SW 1271 (cell line): ENCODE measurements at places on chromosomes 4 and X.

DNA sequence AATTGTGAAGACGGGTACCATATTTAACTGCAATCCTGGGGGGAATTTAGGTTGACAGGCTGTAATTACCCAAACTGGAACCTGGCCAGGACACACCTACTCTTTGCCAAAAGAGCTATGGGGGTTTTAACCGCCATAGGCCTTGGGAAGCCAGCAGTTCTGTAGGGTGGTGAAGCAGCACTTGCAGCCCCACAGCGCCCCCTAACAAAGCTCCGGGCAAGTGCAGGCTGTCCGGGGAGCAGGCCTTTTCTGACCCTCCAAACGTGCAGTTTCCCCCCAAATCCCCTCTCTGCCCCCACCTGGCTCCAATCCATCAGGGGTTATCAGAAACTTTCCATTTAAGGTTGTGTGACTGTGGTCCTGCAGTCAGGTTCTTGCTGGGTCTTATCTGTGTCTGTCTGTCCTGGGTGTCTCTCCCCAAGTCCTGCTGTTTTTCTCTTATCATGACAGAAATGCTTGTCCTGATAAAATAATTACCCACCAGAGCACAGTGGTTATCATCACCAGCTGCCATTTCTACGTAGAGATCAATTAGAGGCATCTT is 350.9 kb downstream of the MID1IP1 start:
- DNase-seq = no peak

DNA sequence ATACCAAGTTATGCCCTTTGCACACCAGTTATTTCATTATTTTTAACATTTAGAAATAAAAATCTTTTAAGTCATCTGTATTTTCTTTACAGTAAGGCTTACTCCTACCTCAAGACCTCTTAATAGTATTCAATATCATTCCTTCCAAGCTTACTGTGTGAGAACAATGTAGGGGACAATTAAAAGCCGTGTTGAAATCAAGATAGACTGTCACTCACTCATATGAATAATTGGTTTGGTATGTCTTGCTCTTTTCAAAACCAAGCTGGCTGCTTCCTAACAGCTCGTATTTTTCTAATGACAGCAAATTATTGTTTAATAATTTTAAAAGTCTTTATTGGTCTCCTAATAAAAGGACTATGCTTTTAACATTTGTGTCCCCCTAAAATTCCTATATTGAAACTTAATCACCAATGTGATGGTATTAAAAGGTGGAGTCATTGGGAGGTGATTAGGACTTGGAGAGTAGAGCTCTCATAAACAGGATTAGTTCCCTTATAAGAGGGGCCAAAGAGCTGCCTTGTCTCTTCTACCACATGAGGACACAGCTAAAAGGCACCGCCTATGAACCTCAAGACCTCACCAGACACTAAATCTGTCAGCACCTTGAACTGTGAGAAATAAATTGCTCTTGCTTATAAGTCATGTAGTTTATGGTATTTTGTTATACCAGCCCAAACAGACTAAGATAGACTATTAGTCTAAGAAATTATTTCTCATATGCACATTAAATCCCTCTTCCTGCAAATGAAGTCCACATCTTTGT is 4.1 kb downstream of the ABCB7 start:
- no peak for DNase-seq

- DNase-seq = no peak
Observed at GRCh38 chr4:47615385-47615784, 130.3 kb downstream of the ATP10D start.

- no peak for DNase-seq
Observed at GRCh38 chr4:183038436-183038835, 60.6 kb upstream of the WWC2 start.

DNA sequence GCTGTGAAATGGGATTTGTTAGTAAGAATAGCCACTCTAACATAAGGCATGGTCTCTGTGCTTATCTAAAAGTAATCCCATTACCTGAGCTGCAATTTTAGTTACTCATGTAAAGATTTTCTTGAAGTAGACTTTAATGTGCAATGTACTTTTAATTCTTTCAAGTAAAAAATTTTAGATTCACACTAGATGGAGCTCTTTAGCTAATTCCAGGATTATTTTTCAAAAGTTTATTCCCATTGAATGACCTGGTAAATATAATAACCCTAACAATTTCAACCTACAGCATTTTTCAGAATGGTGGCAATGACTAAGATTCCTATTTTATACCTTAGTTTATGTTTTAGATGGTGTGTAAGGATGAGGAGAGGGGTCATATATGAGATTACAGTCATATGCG is 18.1 kb downstream of the USP38 start:
- DNase-seq = peak; percentile 1

DNA sequence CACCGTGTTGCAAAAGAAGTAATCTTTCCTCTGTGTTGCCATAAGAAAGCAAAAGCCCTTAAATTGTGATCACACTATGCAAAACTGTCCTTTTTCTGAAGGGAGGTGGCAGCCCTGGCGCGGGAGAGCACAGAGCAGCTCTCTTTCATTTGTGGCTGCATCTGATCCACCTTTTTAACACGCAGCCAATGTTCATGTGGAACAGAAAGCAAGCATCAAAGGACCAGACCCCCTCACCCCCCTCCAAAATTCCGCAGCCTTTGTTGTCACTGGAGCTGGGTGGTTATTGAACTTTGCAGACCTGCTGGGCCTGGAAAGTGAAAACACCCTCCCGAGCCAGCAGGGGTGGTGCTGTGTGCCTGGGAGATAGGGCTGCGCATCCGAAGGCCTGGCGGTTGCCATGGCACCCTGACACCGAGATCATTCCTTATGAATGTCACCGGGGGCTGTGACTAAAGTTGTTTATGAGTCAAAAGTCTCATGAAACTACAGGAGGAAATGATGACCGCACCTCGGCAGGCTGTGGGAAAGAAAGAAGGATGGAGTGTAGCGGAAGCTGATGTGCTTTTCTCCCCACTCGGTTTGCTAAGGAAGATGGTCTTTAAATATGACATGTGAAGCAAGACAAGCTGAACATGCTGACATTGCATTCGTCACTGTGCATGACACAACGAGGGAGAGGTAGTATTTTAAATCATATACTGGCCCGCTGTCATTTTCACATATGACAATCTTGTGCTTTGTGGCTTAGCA is 367.4 kb downstream of the UNC5C start:
- no peak for DNase-seq

DNA sequence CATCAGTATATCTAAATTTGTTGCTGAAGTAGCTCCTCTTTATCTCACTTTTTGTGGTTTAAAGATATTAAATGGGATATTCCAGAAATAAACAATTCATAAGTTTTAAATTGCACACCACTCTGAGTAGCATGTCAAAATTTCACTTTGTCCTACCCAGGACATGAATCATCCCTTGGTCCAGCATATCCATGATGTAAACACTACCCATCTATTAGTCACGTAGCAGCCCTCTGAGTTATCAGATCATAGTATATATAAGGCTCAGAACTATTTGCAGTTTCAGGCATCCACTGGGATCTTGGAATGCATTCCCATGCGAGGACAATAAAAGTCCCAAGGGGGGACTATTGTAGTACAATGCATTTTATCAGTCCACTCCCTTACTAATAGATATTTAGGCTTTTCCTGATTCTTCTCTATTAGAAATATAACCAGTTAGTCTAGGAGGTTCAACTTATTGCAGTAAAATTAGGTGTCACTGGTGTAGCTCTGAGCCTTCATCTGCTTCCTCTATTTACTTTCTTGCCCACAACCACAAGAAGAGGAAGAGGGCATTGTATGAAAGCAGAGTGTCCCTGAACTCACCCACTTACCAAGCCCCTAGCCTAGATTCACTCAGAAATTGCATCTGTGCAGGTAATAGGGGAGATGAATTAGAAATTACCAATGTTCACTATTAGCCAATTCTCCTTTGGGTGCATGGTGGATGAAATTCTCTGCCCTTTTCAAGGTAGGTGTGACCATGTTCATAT is 409.8 kb upstream of the GALNT7 start:
- no peak for DNase-seq

GRCh38 chr4:114306946-114307345 is 291.7 kb upstream of the UGT8 start:
- no peak for DNase-seq

DNA sequence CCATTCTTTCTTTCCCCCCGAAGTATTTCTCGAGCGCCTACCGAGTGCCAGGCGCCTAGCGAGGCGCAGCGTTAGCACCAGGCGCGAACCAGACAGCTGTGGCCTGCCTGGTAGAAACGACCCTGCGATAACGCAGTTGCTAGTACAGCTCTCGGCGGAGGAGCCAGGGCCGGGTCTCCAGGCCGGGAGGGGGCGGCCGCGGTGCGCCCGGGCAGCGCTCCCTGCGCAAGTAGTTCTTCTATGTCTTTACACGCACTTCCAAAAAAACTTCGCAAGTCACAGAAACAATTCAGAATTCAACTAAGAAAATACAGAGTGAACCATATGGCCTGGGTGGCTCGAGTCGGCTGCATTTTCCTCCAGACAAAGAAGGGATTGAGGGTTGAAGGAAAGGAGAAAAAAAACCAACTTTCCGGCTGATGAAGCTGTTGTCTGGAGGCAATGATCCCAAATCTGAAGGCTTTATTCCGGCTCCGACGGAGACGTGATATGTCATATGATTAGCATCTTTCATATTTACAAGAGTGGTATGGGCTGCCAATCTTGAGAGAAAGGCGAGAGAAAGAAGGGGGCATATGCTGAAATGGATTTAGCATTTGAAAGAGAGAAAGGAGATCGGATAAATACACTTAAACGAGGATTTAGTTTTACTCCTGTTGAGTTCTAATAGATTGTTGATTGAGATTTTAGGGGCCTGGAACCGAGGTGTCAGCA is 7.2 kb upstream of the NEUROG2 start:
- DNase-seq = no peak

- no peak for DNase-seq
Observed at GRCh38 chr4:7388627-7389026, 46.1 kb downstream of the PSAPL1 start.

DNA sequence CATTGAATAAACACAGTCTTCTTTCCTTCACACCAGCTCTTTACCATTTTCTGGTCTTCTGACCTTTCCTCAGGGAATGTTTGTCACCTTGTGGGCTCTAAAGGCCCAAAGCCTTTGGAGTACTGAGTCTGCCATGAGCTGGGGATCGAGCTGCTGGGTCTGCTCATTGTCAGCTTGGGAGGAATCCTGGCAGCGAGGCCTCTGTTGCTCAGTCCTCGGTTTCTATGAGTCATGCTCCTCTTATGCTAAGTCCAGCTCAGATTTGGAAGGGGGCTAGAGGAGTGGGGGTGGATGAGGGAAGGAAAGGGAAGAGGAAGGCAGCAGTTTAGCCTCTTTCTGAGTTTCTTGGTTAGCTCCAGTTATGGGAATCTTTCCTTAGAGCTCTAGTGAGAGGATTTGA is 31.1 kb downstream of the NHSL2 start:
- DNase-seq = no peak

GRCh38 chrX:56228914-56229313 is 3.2 kb upstream of the KLF8 start:
- DNase-seq = no peak

- no peak for DNase-seq
Observed at GRCh38 chr4:66569228-66569627, 898.9 kb upstream of the EPHA5 start.

- no peak for DNase-seq
Observed at GRCh38 chr4:155881555-155881954, 15.5 kb upstream of the ASIC5 start.

DNA sequence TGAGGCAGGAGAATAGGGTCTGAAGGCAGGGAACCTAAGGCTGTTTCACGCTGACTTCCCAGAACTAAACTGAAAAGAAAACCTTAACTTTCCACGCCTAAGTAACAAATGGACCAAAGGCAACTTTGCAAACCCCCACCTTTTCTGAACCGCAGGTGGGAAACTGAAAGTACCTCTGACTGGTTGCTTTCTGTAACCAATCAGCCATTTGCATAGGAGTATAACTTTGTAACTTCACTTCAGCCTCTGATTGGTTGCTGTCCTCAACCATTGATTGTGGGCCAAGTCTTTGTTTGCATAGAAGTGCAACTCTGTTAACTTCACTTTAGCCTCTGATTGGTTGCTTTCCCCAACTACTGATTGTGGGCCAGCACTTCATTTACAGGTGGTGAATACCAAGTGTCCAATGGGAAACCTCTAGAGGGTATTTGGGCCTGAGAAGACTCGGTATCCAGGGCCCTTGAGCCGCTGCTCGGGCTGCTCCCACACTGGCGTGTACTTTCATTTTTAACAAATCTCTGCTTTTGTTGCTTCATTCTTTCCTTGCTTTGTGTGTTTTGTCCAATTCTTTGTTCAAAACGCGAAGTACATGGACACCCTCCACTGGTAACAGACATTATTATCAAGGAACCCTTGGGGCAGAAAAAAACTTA is 121.6 kb upstream of the CBR4 start:
- DNase-seq = no peak

GRCh38 chr4:86919561-86920223 is 15.1 kb upstream of the AFF1 start:
- no peak for DNase-seq

DNA sequence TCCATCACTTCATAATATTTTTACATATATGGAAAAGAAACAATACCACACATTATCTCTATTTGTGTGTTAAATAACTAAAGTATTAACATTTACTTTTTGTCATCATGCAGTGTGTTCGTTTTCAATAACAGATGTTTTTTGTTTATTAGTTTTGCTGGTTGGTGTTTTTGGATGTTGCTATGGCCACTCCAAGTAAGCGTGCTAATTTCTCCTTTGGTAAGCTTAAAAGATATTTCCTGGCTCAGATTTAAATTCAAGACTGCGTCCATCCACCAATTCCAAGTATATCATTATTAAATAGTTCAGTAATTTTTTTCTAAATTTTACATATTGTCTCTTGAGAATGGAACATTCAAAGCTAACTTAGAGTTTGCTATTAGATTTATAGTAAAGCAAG is 235.4 kb upstream of the IL1RAPL1 start:
- DNase-seq = no peak

GRCh38 chr4:138693526-138693925 is 322.1 kb upstream of the NOCT start:
- DNase-seq = no peak

DNA sequence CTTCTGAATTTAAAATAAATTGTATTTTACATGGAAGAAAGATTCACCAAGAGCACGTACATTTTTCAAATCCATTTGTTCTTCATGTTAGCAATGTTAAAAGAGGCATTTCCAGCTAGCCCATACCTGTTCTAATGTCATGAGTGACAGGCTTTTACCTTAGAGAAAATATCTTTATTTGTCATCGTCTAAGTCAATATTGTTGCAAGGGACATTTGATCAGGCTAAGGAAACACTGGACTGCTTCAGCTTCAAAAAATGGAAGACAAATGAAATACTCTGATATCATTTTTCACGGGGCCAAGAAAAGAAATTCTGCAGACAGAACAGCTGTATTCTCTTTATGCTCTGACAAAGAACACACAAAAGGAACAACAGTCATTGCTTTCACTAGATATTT is 207.7 kb downstream of the RCHY1 start:
- no peak for DNase-seq

GRCh38 chrX:150779385-150779784 is 86.2 kb downstream of the MTMR1 start:
- DNase-seq = no peak

GRCh38 chr4:86595426-86595805 is 1.3 kb downstream of the PTPN13 start:
- DNase-seq = no peak

GRCh38 chr4:22003878-22004277 is 55.3 kb upstream of the KCNIP4 start:
- no peak for DNase-seq
